SK-N-MC (cell line): ENCODE measurements at places on chromosomes 7 and 10.

DNA sequence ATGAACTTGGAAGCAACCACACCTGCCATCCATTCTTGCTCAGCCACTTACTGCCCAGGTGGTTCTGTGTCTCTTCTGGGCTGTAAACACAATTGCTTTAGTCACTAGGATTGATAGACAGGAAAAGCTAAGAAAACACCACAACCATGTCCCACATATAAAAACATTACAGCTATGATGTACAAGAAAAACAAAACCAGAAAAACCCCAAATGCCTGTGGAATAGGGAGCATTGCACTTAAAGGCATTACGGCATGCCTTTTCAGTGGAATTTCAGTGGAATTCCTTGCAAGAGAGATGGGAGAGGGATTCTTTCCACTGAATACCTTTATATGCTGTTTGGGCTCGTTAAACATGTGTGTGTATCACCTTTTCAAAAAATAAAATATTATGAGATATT is 44.2 kb upstream of the GPR26 start:
- DNase-seq: no peak

DNA sequence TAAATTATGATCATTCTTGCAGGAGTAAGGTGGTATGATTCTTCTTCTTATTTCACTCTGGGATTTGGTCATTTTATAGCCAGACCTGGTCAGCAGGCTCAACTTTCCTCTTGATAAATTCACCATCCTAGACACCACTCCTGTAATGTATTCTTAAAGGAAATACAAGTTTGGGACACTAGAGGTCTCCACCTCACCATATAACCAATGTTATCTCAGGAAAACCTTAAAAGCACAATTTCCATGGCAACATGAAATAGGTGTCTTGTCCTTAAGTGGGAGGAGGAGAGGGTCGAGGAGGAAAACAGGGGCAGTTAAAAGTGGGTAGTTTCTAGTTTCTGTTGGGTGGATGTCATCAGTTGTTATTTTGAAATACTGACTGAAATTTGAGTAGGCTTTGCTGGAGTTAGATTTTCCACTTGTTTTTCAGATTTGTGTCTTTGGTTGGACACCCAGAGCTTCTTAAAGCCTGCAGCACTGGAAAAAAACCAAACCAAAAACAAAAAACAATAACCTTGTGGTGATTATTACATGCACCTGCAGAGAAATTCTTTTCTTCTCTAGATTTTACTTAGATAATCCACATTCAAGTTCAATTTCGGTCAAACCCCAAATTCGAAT is 163.1 kb downstream of the PRKCQ start:
- no peak for DNase-seq

DNA sequence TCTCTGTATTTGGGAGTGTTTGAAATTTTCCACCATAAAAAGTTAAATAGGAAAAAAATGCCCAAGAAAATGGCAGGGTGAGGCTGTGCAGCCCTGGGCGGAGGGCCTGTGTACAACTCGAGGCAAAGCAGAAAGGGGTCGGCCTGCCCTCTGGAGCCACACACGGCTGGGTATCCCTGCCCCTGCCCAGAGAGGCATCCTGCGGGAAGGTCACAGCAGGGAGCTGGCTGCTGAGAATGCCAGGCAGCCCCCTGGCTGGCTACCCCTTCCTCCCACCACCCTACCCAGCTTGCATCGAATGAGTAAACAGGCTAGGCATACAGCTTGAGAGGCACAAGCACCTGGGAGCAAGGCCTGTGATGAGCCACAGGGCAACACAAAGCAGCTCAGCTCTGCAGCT is 46.1 kb downstream of the CAMK2B start:
- DNase-seq: no peak

DNA sequence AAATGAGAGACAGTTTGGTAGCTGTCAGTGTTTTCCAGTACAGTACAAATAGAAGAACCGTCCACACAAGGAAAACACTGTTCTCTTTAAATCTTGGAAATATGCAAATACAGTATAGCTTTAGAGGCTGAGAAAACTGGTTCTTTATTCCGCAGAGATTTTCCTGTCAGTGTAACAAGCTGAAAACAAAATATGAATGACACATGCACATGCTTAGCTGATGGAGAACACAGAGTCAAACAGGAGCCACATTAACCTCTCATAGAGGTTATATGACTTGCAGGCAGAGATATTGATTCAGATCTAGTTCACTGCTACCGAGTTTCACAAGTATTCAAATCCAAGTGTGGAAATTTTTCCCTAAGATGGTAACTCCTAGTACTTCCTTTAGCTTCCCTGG is 135.2 kb upstream of the C1QL3 start:
- no peak for DNase-seq

DNA sequence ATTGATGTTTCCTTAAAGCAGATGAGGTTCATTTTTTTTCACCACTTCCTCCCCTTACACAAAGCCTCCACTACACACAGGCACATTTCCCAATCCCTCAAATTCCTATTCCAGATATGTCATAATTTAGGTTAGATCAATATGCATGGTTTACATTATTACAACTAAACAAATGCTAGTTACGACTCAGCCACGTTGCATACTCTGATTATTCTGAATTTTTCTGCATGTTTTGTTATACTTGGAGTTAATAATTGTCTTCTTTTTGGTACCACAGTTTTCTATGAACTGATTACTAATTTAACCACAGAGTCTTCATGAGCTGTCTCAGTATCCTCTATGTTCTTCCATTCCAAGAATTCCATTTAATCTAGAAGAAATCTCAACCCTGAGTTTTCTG is 4.4 kb upstream of the BICC1 start:
- no peak for DNase-seq

GRCh38 chr10:49177391-49178355 is 10.5 kb downstream of the TMEM273 start:
- DNase-seq: no peak
